ENCODE measurements at places on chromosomes 2 and 18.

DNA sequence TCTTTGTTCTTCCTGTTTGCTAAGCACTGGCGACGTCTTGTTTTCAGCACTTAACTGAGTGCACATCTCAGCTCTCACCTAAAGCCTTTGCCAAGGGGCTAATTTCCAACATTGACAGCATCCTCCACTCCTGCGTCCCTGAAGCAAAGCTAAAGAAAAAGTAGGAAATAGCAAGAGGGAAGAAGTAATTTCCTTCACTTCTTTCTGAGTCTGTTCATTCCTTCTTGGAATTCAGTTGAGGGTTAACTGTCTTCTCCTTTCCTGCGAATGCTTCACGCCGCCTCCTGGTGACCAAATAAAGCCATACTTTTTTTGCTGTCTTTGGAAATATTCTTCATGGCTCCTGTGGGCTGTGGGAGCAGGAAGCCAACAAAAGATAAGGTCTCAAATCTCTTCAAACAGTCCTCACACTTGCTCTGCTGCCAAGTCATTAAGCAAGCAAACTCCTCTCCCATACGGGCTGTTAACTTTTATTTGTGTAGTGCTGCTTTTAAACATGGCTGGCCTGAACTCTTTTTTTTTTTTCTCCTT lies 100.9 kb downstream of the DPP10 start:
- no peak for DNase-seq

DNA sequence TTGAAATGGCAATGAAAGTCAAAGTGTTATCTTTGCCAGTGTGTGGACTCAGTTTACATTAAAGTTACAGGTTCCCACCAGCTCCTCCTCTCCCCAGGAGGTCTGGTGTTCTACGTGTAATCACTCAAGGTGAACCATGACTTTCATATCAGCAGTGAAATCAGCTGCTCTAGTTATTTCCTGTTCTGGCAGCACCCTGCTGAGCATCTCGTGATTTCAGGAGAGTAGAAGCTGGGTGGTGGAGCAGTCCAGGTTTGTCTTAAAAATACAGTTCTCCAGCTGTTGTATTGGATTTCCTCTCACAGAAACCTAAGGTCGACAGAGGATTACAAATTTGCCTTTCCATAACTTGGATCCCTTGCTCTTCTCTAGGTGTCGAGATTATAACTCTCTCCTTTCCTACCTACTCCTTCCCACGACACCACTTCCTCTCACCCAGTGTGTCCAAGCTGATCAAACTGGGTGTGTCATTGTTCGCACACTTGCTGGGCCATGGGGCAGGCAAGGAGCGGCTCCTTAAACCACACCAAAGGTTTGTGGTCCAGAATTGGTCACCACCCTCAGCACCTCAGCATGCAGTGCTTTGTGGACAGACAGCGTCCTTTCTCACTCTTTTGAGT lies 13.0 kb upstream of the ARHGAP25 start:
- no peak for DNase-seq

- DNase-seq = no peak
Observed at GRCh38 chr18:76425146-76426131, 69.6 kb downstream of the ZNF516 start.

DNA sequence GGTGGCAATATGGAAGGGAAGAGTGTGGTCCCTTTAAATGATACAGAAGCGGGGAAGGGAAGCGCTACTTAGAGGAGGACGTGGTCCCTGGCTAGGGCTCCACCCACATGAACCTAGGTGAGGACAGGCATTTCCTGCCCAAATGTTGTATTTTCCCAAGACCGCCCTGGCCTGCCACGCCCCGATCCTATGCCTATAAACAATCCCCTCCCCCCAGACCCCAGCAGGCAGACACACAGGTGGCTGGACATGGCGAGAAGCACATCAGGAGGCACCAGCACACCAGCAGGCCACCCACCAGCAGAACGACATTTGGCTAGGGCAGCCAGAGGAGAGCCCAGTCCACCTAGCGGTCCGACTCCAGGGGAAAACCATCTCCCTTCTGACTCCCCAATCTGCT lies 47.2 kb downstream of the METTL8 start:
- no peak for DNase-seq

GRCh38 chr2:209298601-209299000 lies 125.2 kb upstream of the MAP2 start:
- no peak for DNase-seq

DNA sequence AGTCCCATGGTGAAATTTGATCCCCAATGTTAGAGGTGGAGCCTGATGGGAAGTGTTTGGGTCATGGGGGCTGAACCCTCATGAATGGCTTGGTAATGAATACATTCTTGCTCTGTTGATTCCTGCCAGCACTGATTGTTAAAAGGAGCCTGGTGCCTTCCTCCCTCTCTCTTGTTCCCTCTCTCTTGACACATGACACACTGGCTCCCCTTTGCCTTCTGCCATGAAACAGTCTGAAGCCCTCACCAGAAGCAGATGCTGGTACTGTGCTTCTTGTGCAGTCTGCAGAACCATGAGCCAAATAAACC lies 30.6 kb upstream of the EPC2 start:
- DNase-seq = no peak

- DNase-seq = no peak
Observed at GRCh38 chr2:99190548-99190947, 9.6 kb downstream of the MRPL30 start.

DNA sequence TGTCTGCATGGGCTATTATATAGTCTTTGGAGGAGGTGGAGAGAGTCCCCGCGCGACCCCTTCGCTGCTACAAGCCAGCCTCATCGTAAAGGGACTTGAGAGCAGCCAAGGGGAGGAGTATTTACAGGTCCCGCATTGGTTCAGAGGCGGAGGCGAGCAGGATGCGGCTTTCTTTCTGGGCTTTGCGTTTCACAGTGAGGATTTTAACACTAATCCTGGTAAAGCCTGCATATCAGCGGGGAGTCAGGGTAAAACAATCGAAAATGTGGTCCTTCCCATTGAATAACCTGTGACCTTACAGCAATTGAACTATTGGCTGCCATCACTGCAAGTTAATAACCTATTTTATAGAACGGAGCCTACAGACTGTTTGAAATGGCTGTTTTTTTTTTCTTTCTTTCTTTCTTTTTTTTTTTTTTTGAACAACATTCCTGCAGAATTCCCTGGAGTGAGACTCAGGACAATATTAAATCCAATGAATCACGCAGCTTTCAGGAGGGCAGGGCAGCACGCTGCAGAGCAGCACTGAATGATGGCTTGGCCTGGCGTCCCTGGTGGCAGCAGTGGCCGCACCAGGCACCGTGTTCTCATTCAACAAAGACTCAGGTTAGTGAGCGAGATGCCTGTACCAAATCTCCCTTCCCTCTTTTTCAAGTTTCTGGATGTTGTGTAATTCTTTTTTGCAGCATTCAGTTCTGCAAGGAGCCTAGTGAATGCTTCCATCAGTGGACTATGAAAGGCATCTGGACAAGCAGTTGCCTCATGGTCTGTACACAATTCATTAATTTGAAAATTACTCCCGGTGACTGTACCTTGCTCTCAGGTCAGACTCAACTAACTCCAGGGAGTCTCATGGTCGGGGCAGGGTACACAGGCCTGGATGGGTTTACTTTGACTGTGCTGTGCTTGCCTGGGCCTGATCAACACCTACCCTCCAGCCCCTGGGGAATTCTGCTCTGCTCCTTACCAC lies 19.8 kb downstream of the SMIM21 start:
- DNase-seq = no peak

GRCh38 chr2:53744395-53745065 lies 23.1 kb upstream of the CHAC2 start:
- DNase-seq = no peak

DNA sequence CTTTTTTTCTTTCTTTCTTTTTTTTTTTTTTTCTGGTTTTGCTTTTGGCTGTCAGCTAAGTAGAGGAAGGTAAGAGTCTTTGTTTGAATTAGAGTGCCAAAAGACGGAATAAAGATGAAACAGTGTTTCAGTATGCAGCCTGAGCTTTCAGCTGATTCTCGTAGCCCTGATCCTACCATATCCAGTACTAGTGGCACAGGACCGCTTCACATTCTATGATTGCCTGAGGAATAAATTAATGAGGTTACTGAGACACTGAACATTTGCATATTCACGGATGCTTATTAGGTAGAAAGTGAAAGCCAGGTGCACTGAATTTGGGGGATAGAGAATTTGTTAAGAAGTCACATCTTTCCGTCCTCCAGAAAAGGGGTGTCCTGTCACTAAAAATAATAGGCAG lies 421.5 kb upstream of the POU3F3 start:
- DNase-seq = no peak

DNA sequence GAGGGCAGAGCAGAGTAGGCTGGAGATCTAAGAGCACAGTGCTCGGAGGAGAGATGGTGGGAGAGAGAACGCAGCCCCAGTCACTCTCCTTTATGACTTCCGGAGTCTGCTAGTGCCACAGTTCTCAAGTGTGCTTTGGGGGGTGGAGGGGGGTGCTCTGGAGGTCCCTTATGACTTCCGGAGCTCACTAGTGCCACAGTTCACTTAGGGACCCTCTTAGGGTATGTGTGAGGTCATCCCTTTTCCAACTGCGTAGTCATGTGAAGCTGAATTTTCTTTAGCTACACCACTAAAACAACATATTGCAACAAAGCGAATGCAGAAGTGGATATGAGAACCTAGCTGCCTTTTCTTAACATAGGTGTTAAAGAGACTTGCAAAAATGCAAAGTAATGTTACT lies 153.7 kb upstream of the KCTD1 start:
- no peak for DNase-seq

- no peak for DNase-seq
Observed at GRCh38 chr2:1907291-1907690, 163.0 kb upstream of the PXDN start.

GRCh38 chr2:207606829-207607228 lies 18.4 kb downstream of the METTL21A start:
- no peak for DNase-seq

DNA sequence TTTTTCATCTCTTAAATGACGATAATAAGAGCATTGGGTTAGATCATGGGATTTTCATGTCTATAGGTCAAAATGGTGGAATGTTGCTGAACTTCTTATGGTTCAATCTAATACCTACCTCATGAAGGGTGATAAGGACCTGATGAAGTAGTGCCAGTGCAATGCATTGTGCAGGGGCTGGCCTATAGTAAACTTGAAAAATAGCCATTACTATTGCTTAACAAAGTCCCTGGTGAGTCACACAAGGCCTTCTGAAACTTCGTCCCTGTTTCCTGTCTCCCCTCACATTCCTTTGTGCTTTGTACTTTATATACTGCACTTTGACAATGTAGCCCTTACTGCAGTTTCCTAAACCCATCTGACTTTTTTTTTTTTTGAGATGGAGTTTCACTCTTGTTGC lies 515.9 kb downstream of the SLC4A3 start:
- no peak for DNase-seq
